ENCODE measurements at places on chromosomes 1 and 21.

GRCh38 chr1:203336097-203336496, 14.8 kb downstream of the FMOD start:
- no peak for DNase-seq

- no peak for DNase-seq
These were observed 8.0 kb downstream of the MRPS14 start for GRCh38 chr1:175015243-175015642.

- no peak for DNase-seq
These were observed 43.9 kb downstream of the ABCG1 start for GRCh38 chr21:42262831-42263231.

DNA sequence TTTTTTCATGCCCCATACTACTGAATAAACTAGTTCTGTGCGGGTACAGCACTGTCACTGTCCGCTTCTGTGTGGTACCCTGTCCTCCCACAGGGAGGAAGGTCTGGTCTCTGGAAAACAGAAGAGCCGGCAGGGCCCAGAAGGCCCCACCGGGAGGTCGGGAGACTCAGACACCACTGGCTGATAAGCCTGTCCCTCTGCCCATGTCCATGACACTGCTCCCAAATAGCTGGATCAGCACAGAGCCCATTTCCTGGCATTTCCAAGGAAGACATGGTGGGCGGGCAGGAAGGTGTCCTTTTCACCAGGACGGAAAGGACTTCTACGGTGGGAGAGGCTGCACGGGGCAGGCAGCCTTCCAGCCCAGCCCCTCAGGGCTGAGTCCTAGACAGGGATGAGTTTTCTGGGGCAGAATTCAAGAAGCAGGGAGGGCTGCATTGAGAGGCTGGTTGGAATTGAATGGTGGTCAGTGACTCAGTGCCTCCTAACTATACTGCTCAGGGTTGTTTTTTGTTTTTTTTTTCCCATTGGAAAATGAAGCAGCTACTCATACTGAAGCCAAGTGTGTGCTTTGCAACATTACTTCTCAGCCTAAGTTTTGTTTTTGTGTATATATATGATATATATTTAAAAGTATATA, 7.1 kb downstream of the PSRC1 start:
- DNase-seq, result no peak

DNA sequence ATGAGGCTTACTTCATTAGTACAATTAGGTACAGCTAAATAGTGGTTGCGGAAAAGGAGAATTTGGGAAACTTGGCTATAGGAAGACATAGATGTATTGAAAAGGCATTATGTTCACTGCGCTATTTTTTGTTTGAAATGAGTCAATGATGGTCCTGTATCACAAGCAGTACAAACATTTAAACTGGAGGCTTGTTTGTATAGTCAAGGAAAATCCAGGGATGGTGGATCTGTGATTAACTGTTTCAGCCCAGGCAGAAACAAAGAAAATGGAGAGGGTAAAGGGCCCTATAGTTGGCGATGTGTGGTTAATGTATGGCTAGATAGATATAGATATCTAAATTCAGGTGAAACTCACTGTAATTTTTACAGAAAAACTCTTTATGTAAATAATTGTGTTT, 79.9 kb downstream of the CLIC4 start:
- no peak for DNase-seq

- DNase-seq, result no peak
These were observed 36.0 kb upstream of the ABCD3 start for GRCh38 chr1:94382201-94382600.
